ENCODE measurements at places on chromosomes 2 and 18.

GRCh38 chr18:11695736-11696135 lies 6.7 kb downstream of the GNAL start:
- no peak for DNase-seq

DNA sequence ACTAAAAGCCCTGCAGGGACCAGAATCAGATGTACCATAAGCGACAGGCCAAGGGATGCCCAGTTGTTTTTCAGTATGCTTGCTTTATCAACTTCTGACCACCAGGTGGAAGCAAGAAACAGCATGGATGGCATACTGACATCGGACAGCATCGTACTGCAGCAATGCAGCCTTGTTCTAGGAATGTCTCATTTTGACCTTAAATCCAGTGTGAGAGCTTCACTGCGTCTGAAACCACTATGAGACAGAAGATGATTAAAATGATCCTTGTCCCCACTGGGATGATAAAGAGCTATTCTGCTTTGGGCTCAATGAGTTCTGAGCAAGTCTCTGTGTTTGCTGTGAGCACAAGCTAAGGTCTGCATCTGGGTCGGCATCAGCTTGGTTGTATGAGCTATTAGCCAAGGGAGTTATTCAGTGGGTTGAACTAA lies 54.3 kb downstream of the CDK15 start:
- peak; percentile 62 for DNase-seq

GRCh38 chr2:23904692-23905091 lies 22.2 kb downstream of the ATAD2B start:
- DNase-seq, result no peak

- DNase-seq, result no peak
These were observed 10.7 kb upstream of the OTOF start for GRCh38 chr2:26488463-26489212.

GRCh38 chr2:88838165-88838635 lies 146.7 kb downstream of the RPIA start:
- no peak for DNase-seq

- DNase-seq, result no peak
These were observed 529 bp downstream of the SEMA4C start for GRCh38 chr2:96869281-96869821.

DNA sequence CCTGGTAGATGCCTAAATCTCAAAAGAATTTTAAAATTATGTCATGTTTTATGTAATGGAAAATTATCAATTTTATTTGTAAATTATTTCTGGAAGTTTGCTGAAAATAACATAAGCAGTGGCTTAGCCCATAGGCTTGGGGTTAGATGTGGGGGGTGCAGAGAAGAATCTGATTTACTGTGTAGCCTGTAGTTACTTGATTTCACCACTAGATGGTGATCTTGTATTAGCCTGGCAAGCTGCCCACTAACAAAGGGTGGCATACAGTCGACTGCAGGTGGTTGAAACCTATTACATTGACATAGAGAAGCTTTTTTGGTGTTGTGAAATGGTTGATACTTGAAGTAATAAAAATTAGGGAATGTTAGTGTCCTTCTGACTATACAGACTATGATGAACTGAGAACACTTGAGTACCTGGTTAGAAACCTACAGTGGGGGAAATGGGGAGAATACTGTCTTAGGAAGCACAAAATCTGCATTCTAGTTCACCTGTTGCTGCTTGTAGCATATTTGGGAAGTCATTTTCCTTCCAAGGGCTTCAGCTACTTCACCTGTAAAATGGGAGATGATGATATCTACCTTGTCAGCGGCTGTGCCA lies 191.0 kb upstream of the LHCGR start:
- DNase-seq, result peak; percentile 42

DNA sequence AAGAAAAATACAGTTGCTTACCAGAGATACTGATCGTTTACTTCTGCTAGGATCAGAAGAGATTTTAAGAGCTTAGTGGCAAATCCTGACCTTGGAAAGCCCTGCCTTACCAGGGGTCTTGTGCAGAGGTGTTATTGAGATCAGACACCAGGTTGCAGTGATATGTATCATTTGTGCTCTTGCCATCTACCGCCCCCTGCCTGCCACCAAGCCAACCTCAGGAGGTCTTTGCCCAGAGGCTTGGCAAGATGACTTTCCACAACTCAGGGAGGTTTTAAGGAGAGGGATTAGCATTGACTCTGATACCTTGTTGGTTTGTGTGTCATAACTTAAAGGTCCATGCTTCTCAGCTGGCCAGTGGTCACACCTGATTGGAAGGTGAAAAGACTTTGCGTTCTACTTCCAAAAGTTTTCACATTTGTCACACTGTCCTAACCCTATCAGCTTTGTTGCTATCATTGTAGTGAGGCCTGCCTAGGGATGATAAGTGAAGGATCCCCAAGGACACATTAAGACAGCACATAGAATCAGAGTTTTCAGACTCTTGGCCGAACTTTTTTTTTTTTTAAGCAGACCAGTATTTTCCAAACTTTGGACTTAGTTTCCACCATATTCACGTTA lies 46.2 kb upstream of the MGAT5 start:
- peak; percentile 70 for DNase-seq

DNA sequence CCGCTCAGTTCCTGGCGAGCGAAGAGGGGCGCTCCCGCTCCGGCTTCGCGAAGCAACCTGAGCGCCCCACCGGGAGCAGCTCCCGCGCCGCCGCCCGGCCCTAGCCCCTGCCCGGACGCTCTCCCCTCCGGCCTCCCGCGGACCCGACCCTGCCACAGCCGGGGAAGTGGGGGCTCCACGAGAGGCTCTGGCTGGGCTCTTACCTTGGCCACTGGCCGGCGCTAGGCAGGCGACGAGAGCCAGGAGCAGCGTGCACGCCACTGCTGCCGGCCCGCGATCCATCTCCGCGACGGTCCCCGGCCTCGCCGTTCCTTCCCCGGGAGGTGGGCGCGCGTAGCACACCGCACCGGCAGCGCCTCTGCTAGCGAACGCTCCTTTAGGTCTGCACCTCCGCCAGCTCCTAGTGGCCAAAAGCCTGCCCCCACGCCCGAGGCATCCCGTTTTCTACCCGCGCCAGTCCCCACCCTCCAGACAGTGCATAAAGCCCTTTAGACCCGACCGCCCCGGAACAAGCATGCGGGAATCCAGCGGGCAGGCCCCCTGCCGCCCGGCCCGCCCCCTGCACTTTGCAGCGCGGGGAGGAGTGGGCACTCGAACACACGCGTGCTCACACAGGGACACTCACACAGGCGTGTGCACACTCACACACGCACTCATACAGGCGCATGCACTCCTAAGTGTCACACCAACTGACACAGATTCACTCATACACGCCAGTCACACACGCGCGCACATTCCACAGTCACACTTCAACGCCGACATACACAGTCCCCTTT lies at the start of gene LRP2:
TSS of gene LRP2 (minus strand) at position 417 of the 776 bp plus-strand sequence. CDS start at position 282, 135 bp downstream.
- DNase-seq, result peak; percentile 28

DNA sequence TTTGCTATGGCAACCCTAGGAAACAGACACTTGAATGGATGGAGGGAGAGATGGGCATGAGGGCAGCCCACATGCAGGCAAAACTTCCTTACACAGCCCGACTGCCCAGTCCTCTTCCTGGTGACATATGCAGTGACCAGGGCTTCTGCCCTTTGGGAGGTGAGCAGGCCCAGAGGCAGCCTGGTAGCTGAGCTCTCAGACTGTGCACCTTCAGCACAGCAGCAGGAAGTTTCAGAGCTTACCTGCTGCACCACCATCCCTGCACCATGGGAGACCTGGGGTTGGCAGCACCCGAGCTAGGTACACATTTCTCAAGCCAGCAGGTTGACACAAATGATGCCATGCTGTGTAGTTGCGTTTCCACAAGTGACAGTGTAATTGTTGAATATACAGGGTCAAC lies 97.6 kb upstream of the LMAN1 start:
- no peak for DNase-seq

DNA sequence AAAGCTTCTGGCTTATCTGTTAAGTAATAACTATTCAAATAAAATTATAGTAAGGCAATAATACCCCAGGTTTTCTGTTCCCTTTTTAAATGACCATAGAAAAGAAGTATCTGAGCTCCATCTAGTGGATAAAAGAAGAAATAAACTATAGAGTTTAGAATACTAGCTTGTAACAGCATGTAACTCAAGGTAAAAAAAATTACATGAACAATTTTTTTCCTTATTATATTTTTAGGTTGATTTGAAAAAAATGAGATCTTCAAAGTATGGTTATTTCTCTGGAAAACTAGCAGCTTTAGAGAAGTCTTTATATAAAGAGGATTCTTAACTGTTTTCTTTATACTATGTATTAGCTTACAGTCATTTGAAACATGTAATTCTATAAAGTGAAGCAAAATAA lies 58.1 kb downstream of the NCKAP1 start:
- peak; percentile 12 for DNase-seq

DNA sequence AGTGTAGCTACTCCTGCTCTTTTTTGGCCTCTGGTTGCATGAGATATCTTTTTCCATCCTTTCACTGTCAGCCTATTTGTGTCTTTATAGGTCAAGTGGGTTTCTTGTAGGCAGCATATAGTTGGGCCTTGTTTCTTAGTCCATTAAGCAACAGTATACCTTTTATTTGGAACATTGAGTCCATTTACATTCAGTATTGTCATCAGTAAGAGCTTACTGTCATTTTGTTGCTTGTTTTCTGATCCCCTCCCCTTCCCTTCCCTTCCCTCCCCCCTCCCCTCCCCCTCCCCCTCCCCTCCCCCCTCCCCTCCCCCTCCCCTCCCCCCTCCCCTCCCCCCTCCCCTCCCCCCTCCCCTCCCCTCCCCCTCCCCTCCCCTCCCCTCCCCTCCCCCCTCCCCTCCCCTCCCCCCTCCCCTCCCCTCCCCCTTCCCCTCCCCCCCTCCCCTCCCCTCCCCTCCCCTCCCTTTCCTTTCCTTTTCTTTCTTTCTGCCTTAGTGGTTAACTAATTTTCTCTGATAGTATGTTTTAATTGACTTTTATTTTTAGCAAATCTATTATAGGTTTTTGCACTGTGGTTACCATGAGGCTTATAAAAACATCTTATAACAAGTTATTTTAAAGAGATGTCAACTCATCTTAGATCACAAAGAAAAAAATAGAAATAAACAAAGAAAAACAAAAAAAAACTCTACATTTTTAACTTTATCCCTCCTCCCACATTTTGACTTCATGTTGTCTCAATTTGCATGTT lies 13.2 kb upstream of the DCDC2C start:
- DNase-seq, result no peak

DNA sequence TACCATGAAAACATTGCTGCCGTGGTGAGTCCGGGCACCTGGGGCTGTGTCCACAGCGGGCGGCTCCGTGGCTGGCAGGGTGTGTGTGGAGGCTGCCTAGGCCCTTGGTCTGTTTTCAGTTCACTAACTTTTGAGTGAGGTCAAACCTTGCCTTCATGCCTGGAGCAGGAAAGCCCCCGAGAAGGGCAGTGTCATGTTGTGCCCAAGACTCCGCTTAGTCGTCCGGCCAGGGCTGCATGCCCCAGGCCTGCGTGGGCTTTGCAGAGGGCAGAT lies 24.1 kb downstream of the MAL start:
- DNase-seq, result no peak

- DNase-seq, result peak; percentile 70
These were observed 20.9 kb upstream of the TANK start for GRCh38 chr2:161139098-161139987.

GRCh38 chr2:105387225-105387624 lies 11.6 kb downstream of the FHL2 start:
- no peak for DNase-seq

Data from CD4-positive, alpha-beta T cell treated with Interleukin-12 subunit alpha and Interleukin-12 subunit beta, for 1 hour (primary cell).